ENCODE measurements at places on chromosomes 13 and 19.

DNA sequence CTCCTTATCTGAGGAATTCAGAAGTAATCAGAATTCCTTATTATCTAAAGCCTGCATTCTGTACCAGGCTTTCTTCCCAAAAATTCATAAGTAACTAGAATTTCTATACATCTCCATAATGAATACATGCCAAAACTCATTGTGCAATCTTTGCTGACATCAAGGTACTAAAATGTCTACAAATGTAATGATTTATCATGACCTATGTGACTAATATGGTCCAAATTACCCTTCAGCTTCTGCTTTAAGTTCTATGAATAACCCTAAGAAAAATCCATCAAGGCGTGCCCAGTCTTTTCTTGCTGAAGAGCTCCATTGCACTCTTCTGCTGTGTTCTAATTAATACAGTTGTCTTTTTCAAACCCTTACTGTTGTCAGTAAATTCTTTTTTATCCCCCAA, 58.5 kb upstream of the SLITRK1 start:
- no peak for DNase-seq

DNA sequence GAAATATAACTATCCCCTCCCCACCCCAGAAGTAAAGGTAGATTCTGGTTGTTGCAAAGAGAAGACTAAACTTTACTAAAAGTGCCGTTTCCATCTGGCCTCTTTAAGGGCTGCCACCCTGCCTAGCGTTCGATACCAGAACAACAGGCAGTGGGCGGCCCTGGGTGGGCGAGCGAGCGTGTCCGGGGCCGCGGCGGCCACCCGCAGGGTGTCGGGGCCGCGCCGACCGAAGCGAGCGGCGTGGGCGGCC, 2.6 kb downstream of the FGF9 start:
- no peak for DNase-seq

- DNase-seq = no peak
Measured at GRCh38 chr19:51103926-51104341, 4.3 kb downstream of the CTU1 start.

DNA sequence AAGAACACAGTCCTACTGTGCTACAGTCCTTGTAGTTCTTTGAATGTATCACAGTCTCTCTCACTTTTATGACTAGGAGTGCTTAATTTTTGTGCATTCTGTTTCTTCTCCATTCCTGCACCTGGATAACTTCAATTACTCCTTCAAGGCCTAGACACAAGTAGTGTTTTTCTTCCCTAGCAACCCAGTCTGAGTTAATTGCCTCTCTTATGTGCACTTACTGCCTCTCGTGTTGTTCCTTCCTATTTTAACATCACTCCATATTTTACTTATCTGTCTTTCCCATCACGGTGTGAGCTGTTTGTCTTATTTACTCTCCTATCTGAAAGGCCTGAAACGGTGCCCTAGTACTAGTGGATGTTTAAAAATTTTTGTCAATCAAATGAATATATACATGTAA, 101.5 kb downstream of the HS6ST3 start:
- no peak for DNase-seq

GRCh38 chr19:32863841-32864240, 5.7 kb downstream of the SLC7A9 start:
- no peak for DNase-seq

DNA sequence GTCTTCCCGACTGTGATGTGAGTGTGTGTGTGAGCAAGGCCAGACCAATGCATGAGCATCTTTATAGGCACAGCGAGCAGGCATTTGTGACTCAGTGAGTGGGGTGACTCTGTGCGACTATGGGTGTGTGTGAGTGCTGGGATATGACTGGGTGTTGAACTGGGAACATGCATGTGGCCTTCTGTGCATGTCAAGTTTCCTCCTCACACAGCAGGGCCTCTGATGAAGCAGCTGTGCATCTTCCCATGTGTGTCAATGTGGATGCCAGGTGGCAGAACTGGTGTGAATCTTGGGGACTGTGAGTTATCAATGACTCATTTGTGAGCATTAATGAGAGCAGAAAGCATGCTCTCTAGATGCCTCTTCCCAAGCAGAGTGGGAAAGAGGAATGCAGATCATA, 12.1 kb upstream of the LGALS14 start:
- no peak for DNase-seq

DNA sequence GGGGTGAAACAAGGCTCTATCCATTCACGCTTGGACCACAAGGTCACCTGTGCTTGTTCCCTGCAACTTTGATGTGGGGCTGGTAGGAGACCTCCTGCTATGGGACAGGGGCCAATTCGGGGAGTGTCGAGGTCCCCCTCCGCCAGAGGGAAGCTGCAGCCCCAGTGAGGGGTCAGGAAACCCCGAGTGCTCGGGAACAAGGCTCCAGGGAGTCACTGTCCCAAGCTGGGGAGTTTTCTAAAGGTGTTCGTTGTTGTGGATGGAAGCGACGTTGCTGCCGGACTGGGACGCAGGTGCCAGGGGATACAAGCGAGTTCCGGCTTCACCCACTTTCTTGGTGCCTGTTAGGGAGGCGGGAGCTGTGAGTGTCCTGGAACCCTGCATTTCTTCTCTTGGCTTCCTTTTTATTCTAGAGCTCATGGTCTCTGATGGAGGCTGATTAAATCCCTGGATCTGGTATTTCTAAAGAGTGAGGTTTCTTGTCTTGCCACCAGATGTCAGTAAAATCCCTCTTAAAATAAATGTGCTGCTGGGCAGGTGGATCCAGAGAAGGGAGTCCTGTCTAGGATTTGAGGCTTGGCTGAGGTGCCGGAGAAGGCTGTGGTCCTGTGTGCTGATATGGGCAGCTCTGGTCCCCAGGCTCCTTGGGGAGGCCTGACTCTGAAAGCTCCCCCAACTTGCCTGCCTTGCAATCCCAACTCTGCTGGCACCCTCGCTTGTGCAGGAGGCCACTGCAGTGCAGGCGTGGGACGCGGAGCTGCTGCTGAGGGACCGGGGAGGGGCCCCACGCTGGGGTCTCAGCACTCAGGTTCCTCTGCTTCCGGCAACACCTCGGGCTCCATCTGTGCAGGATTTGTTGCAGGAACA, 153.9 kb downstream of the TEX29 start:
- DNase-seq = peak; percentile 62

DNA sequence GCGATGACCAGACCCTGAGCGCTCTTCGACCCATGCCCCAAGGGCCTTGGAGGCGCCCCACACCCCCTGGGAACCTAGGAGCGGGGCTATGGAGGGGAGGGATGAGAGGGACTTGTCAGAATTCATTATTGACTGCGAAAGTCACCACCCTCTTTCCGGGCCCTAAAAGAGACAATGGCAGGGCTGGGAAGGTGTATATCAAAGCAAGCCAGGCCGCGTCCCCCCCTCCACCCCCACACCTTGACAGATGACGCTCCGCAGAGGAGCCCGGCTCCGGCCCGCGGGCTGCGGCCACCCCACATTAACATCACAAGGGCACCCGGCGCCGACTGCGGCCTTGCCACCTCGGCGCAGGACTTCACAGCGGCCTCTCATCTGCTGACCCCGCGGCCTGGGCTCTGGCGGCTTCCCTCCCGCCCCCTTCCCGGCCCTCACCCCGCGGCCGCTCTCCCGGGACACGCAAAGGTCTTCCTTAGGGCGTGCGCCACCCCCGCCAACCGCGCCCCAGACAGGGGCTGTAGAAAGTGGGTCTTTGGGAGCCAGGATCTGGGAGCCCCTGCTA, 2.4 kb downstream of the CDX2 start:
- DNase-seq = peak; percentile 66

DNA sequence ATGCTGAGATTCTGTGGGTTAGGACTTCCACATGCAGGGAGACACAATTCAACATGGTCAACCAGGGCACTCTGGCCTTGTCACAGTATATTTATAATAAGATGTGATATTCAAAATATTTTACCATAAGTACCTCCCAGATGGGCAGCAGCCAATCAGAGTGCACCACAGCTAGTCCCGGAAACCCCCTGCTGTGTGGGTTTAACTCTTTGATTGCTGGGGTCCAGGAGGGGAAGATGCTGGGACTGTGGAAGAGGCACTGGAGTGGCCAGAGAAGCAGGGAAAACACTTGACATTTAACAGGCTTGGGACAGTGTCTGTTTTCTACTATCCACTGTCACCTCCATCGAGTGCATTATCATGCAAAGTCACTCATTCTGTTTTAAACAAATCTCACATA, 99.0 kb downstream of the MBNL2 start:
- no peak for DNase-seq

DNA sequence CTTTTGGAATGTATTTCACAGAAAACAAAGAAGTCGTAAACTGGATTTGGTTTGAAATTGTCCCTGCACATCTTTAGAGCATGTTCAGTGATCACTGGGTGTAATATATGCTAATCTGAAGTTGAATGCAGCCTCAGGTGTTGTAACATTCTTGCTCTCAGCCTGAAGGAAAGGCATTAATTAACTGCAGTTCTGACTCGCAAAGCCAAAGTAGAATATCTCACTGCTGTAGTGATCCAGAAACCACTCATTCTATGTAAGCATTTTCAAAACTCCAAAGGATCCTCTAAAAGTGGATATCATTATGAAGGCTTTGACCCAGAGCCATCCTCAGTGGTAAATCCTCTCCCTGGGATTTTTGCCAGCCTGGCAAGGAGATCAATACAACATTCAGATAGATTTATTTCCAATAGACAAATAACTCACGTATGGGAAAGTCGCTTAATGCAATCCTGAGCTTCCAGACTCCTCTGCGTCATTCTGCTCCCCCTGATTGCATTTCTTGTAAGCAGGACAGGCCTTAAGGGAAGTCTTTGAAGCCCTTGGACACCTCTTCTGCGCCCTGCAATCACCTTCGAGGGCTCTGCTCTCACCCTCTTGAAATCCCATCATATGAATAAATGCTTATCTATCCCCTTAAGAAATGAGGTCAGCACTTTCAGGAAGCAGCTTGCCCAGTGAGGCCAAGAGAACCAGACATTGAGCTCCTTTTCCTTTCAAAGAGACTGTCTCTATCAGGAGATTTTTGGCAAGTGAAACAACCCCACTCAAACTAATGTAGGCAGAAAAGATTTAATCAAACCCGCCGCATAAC, 301.7 kb upstream of the NBEA start:
- no peak for DNase-seq

DNA sequence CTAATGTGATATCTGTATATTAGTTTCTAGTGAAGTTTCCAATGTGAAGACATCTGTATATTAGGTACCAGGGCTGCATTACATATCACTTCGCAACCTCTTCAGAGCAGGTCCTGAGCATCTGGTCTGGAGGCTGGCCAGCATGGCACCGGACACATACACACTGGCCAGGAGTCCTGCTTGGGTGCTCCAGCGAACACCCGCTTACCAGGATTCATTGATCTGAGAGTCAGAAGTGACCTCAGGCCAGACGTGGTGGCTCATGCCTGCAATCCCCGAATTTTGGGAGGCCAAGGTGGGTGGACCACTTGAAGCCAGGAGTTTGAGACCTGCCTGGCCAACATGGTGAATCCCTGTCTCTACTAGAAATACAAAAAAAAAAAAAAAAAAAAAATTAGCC, 93.0 kb upstream of the IRS2 start:
- DNase-seq = no peak

GRCh38 chr19:9166846-9167245, 11.9 kb upstream of the OR7D2 start:
- DNase-seq = no peak

Measured in type B pancreatic cell (in vitro differentiated cells).